ENCODE measurements at places on chromosomes 2 and 18.

- DNase-seq = no peak
These were observed 68.1 kb downstream of the SDC1 start for GRCh38 chr2:20156836-20157192.

DNA sequence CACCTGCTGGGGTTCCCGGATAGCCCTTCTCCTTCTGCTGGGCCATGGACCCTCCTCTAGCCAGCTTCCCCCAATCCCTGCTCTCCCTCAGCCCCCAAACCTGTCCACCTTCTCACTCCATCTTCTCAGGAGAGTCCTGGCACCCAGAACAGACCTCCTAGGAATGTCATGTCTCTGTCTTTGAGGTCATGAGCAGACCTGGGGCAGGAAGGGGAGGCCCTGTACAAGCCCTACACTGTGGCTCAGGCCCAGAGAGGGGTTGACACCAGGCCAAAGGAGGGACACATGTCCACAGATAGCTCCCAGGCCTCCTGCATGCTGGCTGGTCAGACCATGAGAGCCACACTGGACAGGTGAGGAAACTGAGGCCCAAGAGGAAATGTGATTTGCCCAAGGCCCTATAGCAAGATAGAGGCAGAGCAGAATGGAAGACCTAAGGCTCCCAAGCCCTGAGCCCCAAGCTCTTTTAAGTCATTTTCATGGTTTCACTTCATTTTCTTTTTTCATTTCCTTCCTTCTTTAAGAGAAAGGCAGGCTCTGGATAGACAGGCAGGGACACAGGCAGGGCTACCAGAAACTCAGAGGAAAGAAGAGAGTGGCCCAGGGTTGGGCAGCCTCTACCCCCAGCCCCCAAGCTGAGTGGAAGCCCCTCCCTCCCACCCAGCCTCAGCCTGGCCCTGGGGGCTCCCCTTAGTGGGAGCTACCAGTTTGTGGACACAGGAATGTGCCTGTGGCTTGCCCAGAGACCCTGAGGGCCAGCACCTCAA is 159.7 kb downstream of the SMAD7 start:
- DNase-seq = no peak

GRCh38 chr2:66813525-66813924 is 378.6 kb downstream of the MEIS1 start:
- DNase-seq = no peak

- DNase-seq = no peak
These were observed 103.4 kb upstream of the RNU4ATAC start for GRCh38 chr2:121427187-121427689.

DNA sequence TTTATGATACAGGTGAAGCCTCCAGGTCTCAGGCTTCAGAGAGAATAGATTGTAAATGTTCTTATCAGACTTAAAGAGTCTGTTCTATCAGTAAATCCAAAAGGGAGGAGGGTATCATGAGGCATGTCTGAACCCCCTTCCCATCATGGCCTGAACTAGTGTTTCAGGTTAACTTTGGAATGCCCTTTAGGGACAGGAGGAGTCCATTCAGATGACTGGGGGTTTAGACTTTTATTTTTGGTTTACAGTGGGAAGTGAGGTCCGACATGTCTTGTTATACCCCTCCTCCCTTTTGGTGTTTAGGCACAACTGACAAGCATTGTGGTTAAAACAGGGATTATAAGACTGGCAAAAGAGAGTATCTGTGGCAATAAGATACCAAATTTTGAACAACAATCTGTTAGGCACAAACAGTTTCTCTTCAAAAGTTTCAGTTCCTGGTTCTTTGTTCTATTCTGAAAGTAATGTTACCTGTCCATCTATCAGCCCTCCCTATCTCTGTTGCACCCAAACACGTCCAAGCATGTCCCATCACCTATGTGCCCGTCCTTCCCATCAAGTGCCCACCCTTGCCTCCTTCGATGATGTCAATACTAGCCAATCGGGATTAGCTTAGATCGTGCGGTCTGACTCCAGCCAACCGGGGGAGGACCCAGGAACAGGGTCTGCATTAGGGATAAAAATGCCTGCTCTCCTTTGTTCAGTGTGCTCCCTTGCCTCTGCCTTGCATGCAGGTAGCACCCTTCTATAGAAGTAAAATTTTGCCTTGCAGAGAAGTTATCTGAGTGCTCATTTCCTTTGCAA is 16.4 kb downstream of the TCF23 start:
- no peak for DNase-seq

GRCh38 chr2:43592443-43592842 is 3.4 kb downstream of the THADA start:
- DNase-seq = no peak

- DNase-seq = no peak
These were observed 44.1 kb upstream of the SIX3 start for GRCh38 chr2:44897406-44897805.

DNA sequence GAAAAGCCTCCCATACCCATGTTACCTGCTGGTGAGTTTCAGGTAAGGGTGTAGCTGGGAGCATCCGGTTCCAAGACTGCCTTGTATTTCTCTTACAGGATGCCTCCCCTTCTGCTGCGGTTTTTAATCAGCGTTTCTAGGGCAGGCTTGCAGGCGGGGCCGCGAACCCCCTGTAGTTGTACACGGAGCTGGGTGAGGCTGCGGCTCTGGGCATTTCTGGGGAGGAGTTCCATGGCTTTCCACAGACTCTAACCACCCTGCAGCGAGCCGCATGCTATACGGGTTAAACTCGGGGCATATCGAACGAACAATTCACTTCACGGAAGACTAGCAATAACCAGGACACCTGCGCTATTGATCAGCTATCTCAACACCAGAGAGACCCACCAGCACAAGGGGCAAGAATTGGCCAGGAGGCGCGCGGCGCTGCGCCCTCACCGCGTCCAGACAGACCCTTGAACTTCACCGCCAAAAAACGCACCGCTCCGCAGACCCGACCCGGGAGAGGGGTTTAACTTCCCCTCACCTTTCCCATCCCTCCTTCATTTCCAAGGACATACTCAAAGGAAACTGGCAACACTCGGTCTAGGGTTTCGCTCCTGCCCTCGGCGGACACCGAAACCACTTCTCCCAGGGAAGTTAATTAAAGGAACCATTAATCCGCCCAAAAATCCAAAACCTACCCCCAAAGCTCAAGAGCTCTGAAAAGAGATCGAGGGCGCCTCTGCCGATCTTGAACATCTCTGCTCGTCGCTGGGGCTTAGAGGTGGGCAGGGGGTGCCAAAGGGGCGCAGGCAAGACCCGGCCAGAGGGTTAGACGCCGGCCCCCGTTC is 909 bp downstream of the TGFA start:
- DNase-seq = no peak

GRCh38 chr18:11089931-11090715 is 59.2 kb downstream of the PIEZO2 start:
- DNase-seq = no peak

DNA sequence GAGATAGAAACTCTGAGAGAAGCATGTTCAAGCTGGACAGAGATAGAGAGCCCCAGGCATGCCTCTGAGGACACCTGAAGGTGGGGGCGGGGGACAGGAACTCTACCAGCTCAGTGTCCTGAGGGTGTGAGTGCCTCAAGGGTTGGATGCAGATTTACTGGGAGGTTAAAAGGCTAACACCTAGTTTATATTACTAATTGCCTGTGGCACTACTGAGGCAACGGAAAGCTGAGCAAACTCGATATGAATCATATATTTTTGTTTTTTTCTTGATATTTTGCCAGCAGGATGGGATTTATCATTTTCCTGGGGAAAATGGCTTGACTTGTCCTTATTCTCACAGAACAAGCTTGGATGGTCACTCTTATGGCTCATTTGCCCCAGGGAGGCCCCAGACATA is 319.5 kb downstream of the ALK start:
- DNase-seq = no peak

GRCh38 chr2:60530660-60531281 is 22.7 kb downstream of the BCL11A start:
- no peak for DNase-seq

DNA sequence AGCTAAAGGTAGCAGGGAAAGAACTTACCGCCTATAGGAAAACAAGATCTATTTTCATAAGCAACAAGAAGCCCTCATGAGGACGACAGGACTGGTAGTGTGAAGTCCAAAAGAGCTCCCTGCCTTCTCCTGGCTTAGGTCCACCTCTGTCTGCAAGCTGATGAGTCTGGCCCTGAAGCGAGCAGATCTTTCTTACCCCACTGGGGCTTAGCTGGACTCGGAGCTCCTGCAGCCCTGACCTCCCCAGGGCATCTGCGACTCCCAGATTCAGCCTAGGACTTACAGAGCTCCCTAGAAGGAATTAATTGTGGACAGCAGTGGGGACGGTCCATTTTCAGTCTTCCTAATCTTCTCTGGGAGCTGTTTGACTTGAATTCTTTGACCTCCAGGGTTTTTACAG is 53.7 kb downstream of the MCFD2 start:
- DNase-seq = no peak

GRCh38 chr2:111918383-111918806 is 20.0 kb downstream of the MERTK start:
- DNase-seq = no peak

GRCh38 chr18:12597760-12598159 is 60.1 kb downstream of the SPIRE1 start:
- no peak for DNase-seq

DNA sequence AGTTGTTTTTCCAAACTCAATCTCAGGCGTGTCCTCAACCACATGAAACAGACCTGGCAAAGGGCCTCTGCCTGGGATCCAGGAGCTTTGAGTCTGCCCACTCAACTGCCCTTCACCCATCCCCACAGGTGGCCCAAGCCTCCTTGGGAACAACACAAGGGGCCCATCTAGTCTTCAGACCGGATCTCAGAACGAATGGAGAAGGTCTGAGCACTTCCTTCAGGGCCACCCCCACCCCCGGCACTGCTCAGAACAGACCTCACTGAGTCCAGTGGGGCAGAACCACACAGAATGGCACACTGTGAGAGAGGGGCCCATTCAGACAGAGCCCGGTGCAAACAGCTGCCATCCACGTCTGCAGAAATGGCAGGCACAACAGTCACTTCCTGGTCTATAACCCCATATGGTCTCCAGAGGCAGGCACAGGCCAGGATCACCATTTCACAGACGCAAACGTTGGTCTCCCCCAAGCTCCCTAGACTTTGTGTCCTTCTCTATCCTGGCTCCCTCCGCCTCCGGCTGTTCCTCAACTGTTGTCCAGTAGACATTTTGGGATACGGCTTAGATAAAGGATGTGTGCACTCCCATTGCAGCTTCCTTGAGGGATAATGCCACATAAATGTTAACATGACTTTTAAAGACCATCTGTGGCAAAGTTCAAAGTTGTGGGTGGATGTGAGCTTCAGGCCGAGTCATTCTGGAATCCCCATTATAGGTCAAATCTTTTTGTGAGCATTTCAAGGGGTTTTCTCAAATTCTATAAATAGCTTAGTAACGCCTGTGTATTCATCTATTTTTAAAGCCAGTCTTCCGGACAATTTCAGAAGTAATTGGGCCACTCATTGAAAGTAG is 149.7 kb downstream of the SMAD7 start:
- no peak for DNase-seq

- no peak for DNase-seq
These were observed 85.0 kb downstream of the LIPG start for GRCh38 chr18:49646873-49647272.

DNA sequence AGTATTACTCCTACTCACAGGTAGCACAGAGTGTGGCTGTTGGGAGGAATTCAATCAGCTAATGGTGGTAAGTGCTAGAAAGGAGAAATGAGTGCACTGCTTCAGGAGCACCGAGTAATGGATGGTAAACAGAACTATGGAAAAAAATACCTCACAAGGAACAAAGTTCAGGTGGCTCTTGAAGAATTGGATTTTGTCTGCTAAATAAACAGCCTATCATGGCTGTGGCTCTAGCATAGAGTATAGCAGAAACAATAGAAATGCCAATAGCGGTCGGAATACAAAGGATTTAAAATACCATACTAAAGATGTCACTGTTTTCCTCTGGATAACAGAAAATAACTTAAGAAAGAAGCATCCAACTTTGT is 482.5 kb downstream of the NUP35 start:
- DNase-seq = no peak

- DNase-seq = no peak
These were observed 40.8 kb downstream of the RTN4 start for GRCh38 chr2:55009277-55010060.

GRCh38 chr2:77325395-77325794 is 196.8 kb downstream of the LRRTM4 start:
- no peak for DNase-seq

GRCh38 chr2:62831729-62832128 is 126.2 kb downstream of the EHBP1 start:
- DNase-seq = no peak

DNA sequence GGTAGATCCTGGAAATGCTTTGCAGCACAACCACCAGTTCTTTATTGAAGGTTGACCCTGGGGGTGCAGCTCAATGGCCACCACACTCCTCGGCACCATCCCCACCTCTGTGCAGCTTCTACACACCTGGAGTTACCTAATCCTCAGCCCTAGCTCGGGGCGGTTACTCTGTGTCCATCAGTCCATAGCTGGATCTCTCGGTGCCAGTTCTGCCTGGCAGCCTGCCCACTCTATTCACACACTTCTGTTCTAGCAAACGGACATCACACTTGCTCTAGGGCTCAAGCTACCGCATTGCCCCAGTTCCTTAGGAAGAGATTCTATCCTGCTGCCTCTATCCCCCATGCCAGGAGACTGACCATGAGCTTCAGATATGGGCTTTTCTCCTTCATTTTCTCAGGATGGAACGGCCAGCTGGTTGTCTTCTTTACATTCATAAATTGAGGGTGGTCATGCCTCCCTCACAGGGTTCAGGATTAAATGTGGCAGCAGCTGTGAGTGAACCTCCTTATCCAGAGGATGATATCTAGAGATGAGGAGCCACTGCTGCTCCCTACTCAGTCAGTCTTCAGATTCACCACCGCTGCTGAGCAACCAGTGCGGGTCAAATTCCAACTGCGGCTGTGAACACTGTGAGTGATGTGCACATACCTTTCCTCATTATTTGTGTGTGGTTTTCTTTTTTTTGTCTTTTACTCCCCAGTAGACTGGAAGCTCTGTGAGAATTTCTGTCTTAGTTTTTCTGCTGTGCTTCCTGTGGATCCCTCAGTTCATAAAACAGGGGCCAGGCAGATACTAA is 66.9 kb upstream of the TRIB2 start:
- no peak for DNase-seq

DNA sequence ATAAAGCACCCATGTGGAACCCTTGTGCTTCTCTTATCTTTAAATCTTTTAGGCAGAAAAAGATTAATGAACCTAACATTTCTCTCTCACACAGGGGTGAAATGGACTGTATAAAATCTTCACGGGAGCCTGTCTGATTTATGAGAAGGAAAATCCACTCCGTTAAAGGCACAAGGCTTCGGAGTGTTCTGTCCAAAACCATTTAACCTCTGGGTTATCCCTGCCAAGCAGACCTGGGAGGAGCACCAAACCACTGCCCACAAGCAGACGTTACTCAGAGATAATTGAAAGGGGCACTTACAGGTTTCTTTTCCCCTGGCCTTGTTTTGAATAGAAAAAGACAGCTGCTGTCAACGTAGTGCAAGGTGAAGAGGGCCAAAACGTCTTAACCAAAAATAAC is 184.4 kb upstream of the DOK6 start:
- DNase-seq = no peak

DNA sequence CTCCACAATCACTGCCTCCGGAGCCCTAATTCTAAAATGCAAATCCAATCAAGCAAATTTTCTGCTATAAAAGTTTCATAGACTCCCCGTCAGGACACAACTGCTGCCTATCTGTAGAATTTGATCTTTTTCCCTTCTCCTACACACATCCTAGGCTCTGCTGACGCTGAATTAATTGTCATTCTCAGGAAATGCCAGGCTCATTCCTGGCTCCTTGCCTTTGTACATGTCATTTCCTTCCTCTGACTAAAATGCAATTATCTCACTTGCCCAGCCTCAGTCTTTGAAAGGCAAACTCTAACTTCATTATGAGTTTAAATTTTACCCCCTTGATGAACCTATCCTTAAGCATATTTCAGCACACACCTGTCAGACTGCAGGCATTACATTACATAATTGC is 844.9 kb upstream of the CRIM1 start:
- no peak for DNase-seq
